Inflammatory macrophage (primary cell): ENCODE measurements at places on chromosomes 1 and 21.
A peak's percentile ranks its signal among the peaks of the same experiment; 100 is the strongest.

DNA sequence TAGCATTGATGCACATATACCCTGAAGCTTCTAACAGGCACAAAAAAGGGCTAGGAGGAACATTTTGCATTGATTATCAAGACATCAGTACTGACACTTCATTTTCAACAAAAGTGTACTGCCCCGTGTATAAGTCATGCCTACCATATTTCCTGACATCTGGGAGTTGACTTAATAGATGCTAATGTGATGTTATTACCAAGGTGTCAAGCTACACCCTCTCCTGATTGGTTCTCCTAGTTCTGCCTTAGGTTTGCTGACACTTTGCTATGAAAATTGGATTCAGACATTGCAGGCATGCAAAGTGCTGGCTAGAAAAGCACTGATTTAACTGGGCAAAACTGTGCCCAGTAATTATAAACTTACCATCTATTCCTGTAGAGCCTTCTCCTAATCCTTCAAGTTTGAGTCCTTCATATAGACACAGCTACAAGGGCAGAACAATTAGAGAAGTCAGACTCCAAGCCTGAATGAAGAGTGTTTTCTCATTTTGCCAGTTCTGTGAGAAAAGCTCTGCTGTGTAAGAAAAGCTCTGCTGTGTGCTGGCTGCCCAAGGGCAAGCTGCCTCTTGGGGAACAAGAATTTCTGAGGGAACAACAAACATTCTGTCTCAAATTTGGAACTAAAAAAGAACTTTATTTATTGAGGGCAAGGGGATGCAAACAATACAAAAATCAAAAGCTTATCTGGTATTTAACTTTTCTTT, 11.2 kb downstream of the S100A10 start:
- DNase-seq, result no peak

DNA sequence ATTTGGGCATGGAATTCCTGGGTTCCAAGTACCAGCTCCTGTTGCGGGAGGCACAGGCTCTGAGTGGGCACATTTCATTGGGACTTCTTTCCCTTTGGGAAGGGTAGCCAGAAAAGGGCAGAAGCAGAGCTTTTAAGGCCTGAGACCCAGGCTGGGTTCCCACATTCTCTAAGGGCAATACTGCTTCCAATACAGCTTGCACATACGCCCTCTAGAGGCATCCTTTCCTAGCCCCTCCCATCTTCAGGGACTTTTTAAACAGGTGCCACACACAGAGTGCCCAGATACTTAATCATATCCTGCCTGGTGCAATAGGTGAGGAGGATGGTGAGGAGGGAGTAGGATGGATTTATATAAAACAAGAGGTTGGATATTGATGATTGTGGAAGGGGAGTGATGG, 5.7 kb downstream of the GPR88 start:
- peak; percentile 34 for DNase-seq

DNA sequence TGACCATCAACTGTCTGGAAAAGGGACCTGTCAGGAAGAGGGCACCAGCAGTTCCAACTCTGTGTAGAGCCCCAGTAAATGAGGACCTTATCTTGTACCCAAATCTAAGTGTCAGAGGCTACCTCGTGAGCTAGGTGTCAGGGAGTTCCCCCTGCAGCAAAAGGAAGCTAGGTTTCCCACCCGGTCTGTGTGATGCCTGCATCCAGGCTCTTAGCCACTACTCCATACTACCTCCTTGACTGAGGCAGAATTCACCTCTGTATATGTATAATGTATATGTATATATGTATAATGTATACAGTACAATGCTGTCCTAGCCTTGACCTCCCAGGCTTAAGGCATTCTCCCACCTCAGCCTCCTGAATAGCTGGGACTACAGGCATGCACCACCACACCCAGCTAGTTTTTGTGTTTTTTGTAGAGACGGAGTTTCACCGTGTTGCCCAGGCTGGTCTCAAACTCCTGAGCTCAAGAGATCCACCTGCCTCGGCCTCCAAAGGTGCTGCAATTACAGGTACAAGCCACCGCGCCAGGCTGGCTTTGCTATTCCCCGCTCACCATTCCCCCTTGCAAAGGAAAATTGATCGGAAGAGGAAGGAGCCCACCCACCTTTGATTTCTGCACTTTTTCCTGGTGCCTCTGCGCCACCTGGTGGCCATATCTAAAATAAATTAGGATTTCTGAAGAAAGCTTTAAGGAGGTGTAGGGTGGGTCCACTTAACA, 15.7 kb upstream of the LUZP1 start:
- DNase-seq, result peak; percentile 49

GRCh38 chr1:216710055-216710454, 13.2 kb downstream of the ESRRG start:
- no peak for DNase-seq

GRCh38 chr1:46036894-46037839, 95.3 kb downstream of the PIK3R3 start:
- DNase-seq, result peak; percentile 84

- no peak for DNase-seq
These were observed 14.4 kb upstream of the CD101 start for GRCh38 chr1:116987256-116987555.

DNA sequence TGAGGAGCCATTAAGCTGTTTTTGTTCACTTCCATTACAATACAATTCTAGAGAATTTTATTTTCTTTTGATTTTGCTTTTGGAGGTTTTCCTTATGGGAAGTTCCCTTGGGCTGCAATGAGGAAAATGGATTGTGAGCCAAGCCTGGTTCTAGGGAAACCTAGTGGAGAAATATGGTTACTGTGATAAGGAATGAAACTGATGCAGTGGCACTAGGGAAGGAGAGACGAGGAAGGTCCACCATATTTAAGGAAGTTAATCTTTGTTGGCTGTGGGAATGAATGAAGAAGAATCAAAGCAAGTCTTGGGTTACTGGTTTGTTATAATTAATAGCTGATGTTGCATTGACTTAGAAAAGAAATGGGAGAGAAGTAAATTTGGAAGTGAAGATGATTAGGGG, 28.4 kb downstream of the CHML start:
- DNase-seq, result peak; percentile 31

- no peak for DNase-seq
These were observed at the start of gene BECN2 for GRCh38 chr1:241957692-241958494. Gene BECN2, plus strand, starts transcription at chr1:241957767. Its CDS starts 0 bp downstream, at chr1:241957767.

- no peak for DNase-seq
These were observed 486 bp upstream of the GJB3 start for GRCh38 chr1:34780528-34780927.

DNA sequence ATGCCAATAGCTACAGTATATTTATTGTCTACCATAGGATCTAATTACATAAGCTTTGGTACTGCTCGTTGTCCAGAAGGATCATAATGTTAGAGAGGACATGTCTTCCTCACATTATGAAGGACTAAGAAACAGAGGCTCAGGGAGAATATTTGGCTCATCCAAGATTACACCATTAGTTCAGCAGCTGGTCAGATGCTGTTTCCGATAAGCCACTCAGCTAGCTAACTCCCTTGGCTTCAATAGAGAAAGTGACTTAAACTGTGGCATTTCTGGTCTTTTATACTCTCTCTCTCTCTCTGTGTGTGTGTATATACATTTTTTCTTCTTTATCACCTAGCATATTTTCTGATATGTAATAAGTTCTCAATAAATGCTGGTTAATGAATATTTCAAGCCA, 70.4 kb downstream of the DDR2 start:
- DNase-seq, result no peak

DNA sequence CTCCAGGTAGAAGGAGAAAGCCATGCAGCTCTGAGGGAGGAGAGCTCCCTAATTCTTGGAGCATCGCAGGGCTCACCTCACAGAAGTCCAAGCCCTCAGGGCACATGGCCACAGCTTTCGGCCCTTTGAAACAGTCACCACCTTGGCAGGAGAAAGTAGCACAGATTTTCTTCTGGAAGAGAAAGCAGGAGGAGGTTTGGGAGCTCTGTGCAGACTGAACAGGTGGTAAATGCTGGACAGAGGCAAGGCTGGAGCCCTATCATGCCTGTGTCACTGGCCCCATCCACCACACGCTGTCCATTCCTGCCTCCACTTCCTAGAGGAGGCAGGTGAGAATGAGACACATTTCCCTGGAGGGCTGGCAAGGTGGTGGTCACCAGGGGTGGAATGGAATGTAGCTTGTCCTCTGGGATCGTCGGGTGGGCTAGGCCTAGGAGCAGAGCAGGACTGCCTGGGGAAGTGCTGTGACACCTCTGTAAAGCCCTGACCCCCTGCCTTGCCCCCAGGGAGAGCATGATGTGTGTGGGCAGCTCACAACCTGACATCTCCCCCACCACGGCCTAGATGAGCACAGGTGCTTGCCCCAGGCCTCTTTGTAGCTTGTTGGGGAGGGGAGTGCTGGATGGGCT, 2.8 kb upstream of the INPP5B start:
- DNase-seq, result no peak

DNA sequence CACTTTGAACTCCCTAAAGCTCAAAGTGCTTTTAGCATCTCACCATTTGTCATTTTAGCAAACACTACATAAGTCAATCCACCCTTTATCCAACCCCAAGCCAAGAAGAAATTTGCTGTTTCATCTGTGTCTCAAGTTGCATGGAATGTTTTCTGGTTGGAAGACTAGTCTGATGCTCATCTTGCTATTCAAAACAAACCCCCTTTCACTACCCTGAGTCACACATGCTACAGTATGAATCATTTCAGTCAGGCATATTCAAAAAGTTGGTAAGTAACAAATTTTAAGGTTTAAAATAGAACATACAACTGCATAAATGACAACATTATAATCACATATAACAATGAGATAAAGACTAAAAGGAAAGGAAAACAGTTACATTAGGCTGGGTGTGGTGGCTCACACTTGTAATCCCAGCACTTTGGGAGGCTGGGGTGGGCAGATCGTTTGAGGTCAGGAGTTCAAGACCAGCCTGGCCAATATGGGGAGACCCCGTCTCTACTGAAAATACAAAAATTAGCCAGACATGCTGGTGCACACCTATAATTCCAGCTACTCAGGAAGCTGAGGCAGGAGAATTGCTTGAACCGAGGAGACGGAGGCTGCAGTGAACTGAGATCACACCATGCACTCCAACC, 38.7 kb downstream of the DSTYK start:
- DNase-seq, result no peak

- DNase-seq, result peak; percentile 96
These were observed 823 bp upstream of the SYF2 start for GRCh38 chr1:25232866-25233784.

GRCh38 chr1:93783876-93784275, 95.1 kb downstream of the DNTTIP2 start:
- DNase-seq, result no peak

DNA sequence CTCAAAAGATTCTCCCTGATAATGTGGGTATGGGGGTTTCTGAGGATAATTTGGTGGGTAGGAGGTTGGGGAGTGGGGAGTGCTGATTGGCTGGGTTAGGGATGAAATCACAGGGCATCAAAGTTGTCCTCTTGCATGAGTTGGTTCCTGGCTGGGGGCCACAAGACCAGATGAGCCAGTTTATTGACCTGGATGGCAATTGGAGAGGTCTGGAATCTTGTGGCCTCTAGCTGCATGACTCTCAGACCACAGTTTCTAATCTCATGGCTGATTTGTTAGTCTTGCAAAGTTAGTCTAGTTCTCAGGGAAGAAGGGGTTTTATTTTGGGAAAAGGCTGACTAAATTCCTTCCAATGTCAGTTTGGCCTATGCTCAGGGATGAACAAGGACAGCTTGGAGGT, 3.3 kb upstream of the GBP1 start:
- DNase-seq, result no peak

DNA sequence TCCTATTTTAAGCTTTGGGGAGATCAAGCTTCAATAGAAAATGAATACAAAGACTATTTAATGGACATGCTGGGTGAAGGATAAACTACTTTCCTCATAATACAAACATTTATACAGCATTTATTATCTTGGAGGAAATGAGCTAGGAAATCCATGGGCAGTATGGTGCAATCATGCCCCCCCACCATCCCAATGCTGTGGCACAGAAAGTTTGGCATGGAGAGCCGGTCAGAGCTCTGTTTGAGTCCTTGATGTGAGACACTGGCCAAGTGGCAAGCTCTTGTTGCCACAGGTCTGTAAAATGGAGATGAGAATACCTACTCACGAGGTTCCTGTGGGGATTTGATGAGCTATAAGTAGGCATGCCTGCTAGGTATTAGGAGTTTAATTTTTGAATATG, 120.6 kb downstream of the MAB21L3 start:
- no peak for DNase-seq

DNA sequence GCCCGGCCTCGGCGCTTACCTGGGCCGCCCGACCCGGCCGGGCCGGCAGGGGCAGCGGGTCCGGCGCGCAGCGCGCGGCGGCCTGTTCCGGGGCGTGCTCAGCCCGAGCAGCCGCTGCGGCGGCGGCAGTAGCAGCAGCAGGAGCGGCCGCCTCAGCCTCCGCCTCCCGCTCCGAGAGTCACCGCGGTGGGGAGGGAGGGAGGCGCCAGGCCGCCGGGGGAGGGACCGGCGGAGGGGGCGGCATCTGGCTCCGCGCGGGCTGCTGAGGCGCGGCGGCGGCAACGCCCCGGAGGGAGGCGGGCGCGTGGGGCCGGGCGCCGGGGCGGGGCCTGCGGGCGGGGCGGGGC, at the start of gene CTNNBIP1:
Gene CTNNBIP1, minus strand, starts transcription at position 194 of the 347 bp plus-strand sequence. CDS start 38,205 bp downstream, outside the sequence.
- DNase-seq, result no peak

DNA sequence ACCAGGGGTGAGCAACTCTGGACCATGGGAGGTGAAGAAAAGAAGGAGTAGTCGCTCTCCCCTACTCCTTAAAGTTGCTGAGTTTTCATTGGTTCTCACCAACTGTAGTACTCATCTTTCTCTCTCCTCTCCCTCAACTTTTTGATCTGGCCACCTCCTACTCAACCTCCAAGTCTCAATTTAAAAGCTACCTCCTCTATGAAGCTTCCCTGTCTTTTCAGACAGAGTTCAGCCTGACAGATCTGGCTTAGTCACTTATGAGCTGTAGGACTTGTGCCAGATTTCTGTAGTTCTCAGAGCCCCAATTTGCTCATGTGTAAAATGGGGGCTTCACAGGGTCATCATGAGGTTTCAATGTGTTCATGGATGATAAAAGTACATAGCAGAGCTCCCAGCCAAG, 34.5 kb upstream of the HTR1D start:
- DNase-seq, result no peak

- no peak for DNase-seq
These were observed 6.5 kb downstream of the KRTCAP2 start for GRCh38 chr1:155166471-155167165.
